ENCODE measurements at places on chromosomes 12 and 14. TPM values are rescaled to one million over a fixed set of nuclear protein-coding genes. Genes with fewer than 3 reads are reported as not detected.

GRCh38 chr14:69087061-69087461, 65.9 kb downstream of the DCAF5 start:
- DNase-seq = no peak
- no peaks in the 10 kb centered on the region for H3K36me3 ChIP-seq
- no peak overlapping the region for H3K4me3 ChIP-seq

Gene KRT72
- not detected for total RNA-seq

Gene LMNTD1
- 1.3 TPM for total RNA-seq

Gene PPFIA2
- not detected for total RNA-seq

Gene STON2
- total RNA-seq = 6.6 TPM

Data from body of pancreas (tissue), 4 donors.